ENCODE measurements at places on chromosomes 5 and 9.

- DNase-seq = no peak
Observed at GRCh38 chr9:29668732-29669131, 2095.5 kb upstream of the C9orf72 start.

GRCh38 chr5:68137511-68138140 is 77.9 kb upstream of the PIK3R1 start:
- no peak for DNase-seq

- DNase-seq = no peak
Observed at GRCh38 chr9:135068776-135069415, 18.6 kb upstream of the OLFM1 start.

- DNase-seq = peak; percentile 13
Observed at GRCh38 chr5:115815006-115815692, 1.3 kb downstream of the CDO1 start.

DNA sequence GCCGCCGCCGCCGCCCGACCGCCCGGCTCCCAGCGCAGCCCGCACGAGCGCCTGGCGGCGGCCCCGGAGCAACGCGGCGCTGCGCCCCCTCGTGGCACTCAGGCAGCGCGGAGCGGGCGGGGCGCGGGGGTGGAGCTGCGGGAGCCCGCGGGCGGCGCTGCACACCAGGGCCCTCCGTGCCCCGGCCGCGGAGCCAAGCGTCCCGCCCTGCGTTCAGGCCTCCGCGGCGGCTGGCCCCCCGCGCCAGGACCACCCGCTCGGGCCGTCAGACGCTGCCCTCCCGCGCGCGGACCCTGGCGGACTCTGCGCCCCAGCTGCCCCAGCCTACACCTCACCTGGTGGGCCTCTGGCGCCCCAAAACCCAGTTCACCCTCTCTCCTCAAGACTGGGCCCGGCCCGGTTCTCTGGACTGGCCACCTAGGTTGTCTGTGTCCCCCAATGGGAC is at the start of gene RASGEF1C:
RASGEF1C (minus strand) TSS at position 75 of the 445 bp plus-strand sequence. CDS start 71,159 bp downstream, outside the sequence.
- peak; percentile 76 for DNase-seq

DNA sequence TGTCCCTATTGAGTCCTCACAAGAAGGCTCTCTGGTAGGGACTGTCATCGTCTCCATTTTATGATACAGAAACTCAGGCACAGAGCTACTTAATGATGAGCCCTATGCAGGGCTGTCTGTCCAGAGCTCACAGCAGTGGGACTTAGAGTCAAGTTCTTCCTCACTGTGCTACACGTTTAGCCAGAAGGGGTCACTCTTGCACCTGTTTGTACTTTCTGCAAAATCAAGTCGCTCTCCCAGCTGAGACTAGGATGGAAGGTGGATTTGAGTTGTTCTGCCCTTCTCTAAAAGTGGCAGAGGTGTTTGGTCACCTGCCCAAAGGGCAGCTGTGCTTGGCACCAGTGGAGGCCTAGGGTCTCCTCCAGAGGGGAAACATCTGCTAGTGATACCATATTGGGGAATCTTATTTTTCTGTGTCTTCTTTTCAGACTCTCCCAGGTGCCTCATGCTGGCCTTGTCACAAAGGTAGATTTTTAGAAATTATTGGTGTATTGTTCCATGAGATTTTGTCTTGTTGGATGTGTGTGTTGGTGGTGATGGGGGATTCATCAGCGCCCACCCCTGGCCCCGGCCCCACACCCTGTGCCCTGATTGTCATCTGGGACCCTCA is 104.2 kb downstream of the PPARGC1B start:
- DNase-seq = peak; percentile 71

- no peak for DNase-seq
Observed at GRCh38 chr9:13487071-13487470, 207.6 kb upstream of the MPDZ start.

DNA sequence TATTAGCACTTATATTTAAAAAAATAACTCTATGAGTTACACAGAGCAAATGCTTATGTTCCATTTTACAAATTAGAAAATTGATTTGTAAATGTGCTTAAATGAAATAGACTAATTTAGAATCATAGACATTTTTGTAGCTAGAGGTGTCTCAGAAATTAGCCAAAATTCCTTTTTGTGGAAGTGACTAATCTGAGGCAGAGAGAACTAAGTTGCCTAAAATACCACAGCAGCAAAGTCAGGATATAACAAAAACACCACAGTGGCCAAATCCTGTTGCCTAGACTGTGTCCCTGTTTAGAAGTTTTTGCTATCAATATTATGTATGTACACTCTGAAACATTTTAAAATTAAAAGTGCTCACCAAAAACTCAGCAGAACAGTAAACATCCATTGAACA is 18.7 kb downstream of the ADAMTSL1 start:
- DNase-seq = no peak

DNA sequence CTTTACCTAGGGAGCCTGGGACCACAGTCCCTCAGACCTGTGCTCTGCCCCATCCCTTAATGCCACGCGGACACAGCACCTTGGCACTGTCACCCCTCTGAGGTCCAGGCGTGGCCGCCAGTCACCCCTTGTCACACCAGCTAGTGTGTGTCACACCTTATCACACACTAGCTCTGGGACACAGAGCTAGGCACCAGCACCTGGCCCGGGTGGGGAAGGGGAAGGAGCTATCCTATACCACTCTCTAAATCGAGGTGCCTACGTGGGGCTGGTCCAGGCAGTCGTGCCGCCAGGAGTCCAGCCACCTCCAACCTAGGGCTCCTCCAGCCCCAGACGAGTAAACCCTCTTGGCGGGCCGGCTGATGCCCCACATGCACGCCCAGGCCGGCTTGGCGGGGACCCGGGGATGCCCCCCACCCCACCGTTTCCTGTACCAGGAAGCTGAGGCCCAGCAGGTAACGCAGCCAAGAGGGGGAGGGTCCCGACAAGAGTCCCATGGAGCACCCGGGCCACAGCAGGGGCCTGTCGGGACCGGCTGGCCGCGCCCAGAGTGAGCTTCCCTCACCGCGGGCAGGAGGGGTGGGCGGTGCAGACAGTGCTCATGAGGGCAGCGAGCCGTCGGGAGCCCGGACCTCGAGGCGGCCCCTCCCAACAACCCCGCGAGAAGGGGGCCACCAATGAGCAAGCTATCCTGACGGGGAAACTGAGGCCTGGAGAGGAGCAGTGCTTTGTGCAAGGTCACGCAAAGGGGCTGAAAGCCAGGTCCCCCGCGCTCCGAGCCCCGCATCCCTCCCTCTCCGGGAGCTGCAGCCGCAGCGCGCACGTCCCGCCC is 550 bp downstream of the CORO2A start:
- peak; percentile 34 for DNase-seq

GRCh38 chr5:160271396-160271795 is 41.0 kb downstream of the CCNJL start:
- DNase-seq = peak; percentile 13

DNA sequence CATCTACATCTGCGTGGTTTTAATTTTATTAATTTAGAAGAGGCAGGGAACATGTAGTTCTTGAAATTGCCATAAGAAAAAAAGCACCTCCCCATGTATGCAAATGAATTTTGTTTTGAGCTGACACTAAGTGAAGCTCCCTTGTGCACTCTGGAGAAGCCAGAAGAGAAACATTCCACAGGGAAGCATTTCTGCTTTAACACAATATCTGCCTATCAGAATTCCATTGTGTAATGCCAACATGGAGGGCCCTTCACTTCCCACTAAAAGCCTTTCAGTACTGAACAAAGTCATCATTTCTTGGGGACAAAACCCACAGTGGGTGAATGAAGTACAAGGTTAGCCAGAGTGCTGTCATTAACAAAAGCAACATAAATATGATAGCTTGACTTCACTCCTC is 59.7 kb downstream of the PRELID2 start:
- no peak for DNase-seq

DNA sequence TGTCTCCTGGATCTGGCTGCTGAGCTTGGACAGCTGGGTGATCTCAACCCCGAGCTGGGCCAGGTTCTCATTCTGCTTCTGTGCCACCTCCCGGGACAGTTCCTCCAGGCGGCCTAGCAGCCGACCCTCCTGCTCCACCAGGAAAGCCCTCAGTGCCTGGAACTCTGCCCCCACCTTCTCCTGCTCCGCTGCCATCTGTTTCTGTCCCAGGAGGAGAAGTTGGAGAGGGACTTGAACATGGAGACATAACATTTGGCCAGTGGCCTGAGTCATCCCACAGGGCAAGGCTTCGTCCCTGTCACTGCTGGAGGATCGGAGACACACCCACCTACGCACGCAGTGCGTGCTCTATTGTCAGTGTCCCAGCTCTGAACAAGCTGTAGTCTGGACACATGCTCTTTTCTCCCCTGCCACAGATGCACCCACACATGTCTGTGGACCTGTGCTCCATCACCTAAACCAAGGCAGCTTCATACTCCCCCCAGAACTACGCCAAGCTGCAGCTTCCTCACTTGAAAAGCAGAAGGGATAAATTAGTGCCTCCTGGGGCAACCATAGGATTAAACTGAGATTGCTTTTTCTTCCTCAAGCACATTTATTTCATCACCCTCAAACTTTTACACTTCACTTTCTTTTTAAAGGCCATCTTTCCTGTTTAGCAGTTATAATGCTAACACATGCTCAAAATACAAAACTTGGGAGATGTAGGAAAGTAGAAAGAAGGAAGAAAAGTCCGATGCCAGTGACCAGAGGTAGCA is 4.9 kb downstream of the TRIM7 start:
- DNase-seq = no peak

GRCh38 chr5:134554319-134555222 is 29.1 kb downstream of the JADE2 start:
- peak; percentile 51 for DNase-seq

- DNase-seq = no peak
Observed at GRCh38 chr9:19663570-19663969, 125.3 kb downstream of the SLC24A2 start.

- no peak for DNase-seq
Observed at GRCh38 chr9:32218100-32218767, 166.2 kb upstream of the ACO1 start.

- no peak for DNase-seq
Observed at GRCh38 chr9:3650994-3651622, 125.3 kb upstream of the RFX3 start.

DNA sequence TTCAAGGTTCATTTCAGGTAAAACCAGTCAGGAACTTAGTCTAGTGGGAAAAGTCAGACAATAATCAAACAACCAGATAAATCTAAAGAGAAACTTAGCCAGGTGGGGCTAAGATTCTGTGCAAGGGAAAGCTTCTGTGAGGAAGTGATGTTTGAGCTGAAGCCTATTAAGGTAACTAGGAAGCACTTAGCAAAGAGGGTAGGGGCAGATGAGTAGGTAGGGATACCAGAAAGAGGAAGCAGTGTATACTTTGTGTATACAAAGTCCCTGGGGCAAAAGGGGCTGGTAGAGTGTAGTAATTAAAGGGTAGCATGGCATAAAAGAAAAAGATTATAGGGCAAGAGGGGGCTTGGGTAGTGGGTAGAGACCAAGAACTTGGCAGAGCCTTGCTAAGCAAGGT is 3.6 kb upstream of the SPATA24 start:
- no peak for DNase-seq

DNA sequence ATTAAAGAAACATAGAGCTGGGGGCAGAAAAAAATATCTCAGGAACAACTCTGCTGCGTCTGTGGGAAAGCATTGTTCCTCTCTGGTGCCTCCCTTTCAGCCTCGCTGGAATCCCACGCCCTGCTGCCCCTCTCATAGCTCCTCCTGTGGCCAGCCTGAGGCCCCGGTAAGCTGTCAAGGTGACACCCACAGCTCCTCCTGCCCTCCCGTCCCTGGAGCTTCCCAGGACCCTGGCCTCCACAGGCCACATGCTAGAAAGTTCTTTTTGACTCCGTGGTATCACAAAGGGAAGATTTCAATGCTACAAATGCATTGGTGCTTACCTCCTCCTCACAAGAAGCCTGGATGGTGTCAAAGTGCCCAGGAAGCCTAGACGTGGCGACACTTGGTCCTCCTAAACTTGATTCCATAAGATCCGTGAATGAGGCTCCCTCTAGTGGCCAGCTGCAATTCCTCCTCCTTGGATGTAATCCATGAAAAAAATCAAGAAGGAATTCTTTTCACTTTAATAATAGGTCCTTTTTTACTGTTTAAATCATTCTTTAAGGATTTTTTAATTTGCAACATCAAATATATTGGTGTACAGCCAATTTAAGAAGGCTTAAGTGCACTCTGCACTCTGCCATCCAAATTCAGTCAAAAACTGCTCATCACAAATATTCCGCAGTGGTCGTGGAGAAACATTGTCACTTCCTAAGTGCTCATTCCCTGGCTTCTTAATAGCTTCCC is 104.9 kb downstream of the CFAP90 start:
- DNase-seq = peak; percentile 70

Measured in activated CD4-positive, alpha-beta T cell treated with anti-CD3 and anti-CD28 coated beads for 48 hours (primary cell).